ENCODE measurements at places on chromosomes 3 and 15.

DNA sequence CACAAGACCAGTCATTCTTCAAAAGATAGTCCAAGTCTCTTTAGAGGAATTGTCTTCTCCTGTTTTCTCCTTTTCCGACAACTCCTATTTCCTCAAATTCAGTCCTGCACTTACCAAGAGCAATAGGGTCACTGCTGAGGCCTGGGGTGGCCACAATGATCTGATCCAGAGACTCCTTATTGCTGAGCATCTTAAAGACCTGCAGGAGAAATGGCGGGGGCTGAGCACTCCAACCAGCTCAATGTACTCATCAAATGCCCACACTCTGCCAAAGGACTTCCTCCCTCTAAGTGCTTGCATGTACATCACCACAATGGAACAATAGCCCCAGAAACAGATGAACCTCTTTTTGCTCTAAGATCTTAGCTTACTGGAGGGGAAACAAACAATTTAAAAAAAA, 9.6 kb downstream of the UBL7 start:
- H3K4me3 ChIP-seq, result no peak overlapping the region
- H3K27me3 ChIP-seq, result no peaks in the 10 kb centered on the region
- no peak overlapping the region for H3K27ac ChIP-seq

GRCh38 chr15:33445984-33446383, 135.2 kb downstream of the RYR3 start:
- H3K4me1 ChIP-seq, result no peaks in the 10 kb centered on the region
- no peak for DNase-seq
- no peaks in the 10 kb centered on the region for H3K27me3 ChIP-seq
- H3K4me3 ChIP-seq, result no peak overlapping the region
- no peaks in the 10 kb centered on the region for H3K36me3 ChIP-seq

GRCh38 chr3:43854283-43854682, 163.5 kb downstream of the ABHD5 start:
- H3K36me3 ChIP-seq, result no peaks in the 10 kb centered on the region
- peaks cover 65% of the 10 kb centered on the region for H3K27me3 ChIP-seq
- no peak for DNase-seq
- no peak overlapping the region for H3K4me3 ChIP-seq

DNA sequence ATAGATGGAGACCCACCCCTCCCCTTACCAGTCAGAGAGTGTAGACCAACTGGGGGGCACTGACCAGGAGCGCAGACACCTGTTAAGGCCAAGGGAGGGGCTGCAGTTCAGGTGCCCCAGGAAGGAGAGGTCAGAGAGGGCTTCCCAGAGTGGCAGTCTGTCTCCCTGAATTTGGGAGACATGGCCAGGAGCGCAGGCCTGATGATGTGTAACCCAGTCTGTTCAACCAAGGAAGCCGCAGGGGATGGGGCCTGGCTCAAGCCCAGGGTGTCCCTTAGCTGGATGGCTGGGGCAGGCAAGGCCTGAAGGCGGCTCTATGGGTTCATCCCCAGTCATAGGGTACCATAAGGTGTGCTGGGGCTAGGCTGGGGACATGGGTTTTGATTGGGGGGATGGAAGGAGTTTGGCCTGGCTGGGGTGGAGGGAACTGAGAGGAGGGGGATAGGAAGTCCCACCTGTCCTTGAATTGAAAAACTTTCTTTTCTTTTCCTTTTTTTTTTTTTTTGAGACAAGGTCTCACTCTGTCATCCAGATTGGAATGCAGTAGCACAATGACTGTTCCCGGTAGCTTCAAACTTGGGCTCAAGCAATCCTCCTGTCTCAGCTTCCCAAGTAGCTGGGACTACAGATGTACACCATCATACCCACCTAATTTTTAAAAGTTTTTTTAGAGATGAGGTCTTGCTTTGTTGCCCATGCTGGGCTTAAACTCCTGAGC, 75.7 kb downstream of the SMAD6 start:
- H3K27me3 ChIP-seq, result peaks cover 13% of the 10 kb centered on the region
- DNase-seq, result no peak
- H3K4me1 ChIP-seq, result peaks cover 2% of the 10 kb centered on the region
- no peak overlapping the region for H3K27ac ChIP-seq

GRCh38 chr3:157127831-157128767, 31.8 kb downstream of the CCNL1 start:
- H3K4me3 ChIP-seq, result peak overlapping the region; percentile 29
- peaks cover 3% of the 10 kb centered on the region for H3K36me3 ChIP-seq
- peak; percentile 80 for DNase-seq
- H3K4me1 ChIP-seq, result peaks cover 63% of the 10 kb centered on the region

GRCh38 chr3:53965291-53965690, 73.6 kb upstream of the SELENOK start:
- no peak for DNase-seq
- H3K4me1 ChIP-seq, result no peaks in the 10 kb centered on the region
- H3K27me3 ChIP-seq, result no peaks in the 10 kb centered on the region
- no peak overlapping the region for H3K4me3 ChIP-seq
- H3K36me3 ChIP-seq, result no peaks in the 10 kb centered on the region
- H3K27ac ChIP-seq, result no peak overlapping the region

GRCh38 chr3:84685467-84685866, 273.3 kb upstream of the CADM2 start:
- no peaks in the 10 kb centered on the region for H3K36me3 ChIP-seq
- no peak for DNase-seq
- no peaks in the 10 kb centered on the region for H3K4me1 ChIP-seq
- H3K4me3 ChIP-seq, result no peak overlapping the region
- H3K27me3 ChIP-seq, result no peaks in the 10 kb centered on the region
- no peak overlapping the region for H3K27ac ChIP-seq

DNA sequence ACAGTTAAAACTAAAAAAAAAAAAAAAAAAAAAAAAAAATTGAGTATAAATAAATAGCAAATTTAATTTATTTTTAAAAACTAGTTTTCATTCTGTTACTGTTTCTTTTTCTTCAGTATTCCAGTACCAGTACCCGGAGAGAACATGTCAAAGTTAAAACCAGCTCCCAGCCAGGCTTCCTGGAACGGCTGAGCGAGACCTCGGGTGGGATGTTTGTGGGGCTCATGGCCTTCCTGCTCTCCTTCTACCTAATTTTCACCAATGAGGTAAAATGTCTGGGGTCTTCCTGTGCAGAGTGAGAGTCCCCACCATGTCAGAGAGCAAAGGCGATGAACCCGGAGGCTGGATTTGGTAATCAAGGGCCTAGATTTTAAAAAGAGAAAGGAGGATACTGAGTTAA, 4.4 kb downstream of the TMEM43 start:
- H3K36me3 ChIP-seq, result peaks cover 58% of the 10 kb centered on the region
- no peak overlapping the region for H3K4me3 ChIP-seq
- no peaks in the 10 kb centered on the region for H3K27me3 ChIP-seq
- DNase-seq, result no peak

- no peaks in the 10 kb centered on the region for H3K4me1 ChIP-seq
- no peaks in the 10 kb centered on the region for H3K27me3 ChIP-seq
- no peak for DNase-seq
- H3K27ac ChIP-seq, result no peak overlapping the region
- no peaks in the 10 kb centered on the region for H3K36me3 ChIP-seq
Observed at GRCh38 chr3:159499031-159499793, 489.4 kb upstream of the IL12A start.

DNA sequence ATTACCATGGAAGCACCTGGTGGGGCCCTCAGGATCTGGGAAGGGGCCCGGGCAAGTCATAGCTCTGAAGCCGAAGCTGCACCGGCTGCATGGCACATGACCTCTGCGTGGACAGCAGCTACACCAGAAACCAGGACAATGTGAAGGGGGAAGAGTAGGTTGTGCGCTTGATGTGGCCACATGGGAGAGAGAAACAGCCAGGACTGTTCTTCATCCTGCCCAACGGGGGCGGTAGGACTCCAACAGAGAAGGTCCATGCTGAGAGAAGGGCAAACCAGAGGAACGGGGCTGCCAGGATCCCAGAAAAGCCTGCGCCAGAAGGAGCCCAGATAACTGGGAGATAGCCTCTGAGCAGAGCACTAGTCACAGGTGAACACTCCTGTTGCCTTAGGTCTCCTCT, 54.9 kb upstream of the PRR20G start:
- no peaks in the 10 kb centered on the region for H3K36me3 ChIP-seq
- no peak for DNase-seq
- no peak overlapping the region for H3K27ac ChIP-seq
- H3K4me3 ChIP-seq, result no peak overlapping the region

- H3K36me3 ChIP-seq, result peaks cover 6% of the 10 kb centered on the region
- H3K27ac ChIP-seq, result no peak overlapping the region
- peaks cover 57% of the 10 kb centered on the region for H3K4me1 ChIP-seq
- no peak for DNase-seq
- no peak overlapping the region for H3K4me3 ChIP-seq
Observed at GRCh38 chr3:31210068-31210645, 315.7 kb upstream of the GADL1 start.

DNA sequence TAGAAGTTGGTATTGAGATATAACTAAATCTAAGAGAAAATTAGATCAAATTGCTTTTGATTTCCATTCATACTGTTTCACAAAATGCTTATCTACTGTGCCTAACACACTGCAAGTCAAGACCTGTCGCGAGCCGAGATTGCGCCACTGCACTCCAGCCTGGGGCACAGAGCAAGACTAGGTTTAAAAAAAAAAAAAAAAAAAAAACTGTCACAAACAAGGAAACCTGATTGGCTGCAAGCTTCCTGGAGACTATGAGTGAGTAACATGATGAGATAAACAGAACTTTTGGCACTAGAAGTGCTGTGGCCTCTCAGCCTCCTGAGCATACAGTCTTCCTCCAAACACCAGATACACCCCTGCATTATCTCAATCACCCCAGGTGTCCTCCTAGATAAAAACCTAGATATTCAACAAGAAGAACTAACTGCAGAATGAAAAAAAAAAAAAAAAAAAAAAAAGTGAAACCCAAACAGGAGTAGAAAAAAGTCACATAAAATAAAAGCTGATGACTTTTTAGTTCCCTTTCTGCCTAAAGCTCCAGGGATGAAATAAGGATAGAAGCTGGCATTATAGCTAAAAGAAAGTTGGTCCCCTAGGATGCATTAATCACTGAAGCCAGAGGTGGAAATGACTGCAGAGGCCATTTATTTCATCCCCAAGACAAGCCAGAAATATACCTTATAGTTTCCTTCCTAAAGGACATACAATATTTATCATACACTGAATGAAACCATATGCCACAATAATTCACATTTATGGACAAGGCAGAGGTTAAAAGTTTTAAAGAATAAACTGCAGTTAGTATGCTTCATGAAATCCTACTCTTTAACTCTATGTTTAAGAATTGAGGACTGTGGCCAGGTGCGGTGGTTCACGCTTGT, 82.4 kb downstream of the P3H2 start:
- no peak overlapping the region for H3K27ac ChIP-seq
- no peaks in the 10 kb centered on the region for H3K27me3 ChIP-seq
- no peak for DNase-seq
- H3K4me3 ChIP-seq, result no peak overlapping the region
- H3K36me3 ChIP-seq, result no peaks in the 10 kb centered on the region

- DNase-seq, result no peak
- no peaks in the 10 kb centered on the region for H3K36me3 ChIP-seq
- H3K27me3 ChIP-seq, result no peaks in the 10 kb centered on the region
- no peak overlapping the region for H3K27ac ChIP-seq
- peaks cover 10% of the 10 kb centered on the region for H3K4me1 ChIP-seq
- H3K4me3 ChIP-seq, result no peak overlapping the region
Observed at GRCh38 chr3:88385090-88385489, 235.3 kb downstream of the C3orf38 start.

GRCh38 chr3:50221411-50222168, 14.4 kb upstream of the GNAI2 start:
- no peak overlapping the region for H3K27ac ChIP-seq
- H3K36me3 ChIP-seq, result no peaks in the 10 kb centered on the region

DNA sequence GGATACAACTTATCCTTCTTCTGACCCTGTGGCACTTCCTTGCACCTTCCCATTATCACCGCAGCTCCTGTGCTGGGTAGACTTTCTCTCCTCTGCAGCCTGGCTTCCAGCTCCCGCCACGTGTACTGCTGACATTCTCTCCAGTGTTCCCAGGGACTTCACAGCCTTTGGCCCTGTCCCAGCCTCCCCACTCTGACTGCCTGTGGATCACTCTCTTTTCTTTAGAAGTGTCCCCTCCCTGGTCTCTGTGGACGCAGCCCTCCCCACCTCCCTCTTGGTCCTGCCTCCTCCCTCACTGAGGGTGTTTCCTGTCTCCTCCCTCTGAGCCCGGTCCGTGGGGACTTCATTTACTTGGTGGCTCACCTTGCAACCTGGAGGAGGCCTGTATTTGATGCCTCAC, 17.4 kb downstream of the PDIA5 start:
- H3K4me1 ChIP-seq, result peaks cover 38% of the 10 kb centered on the region
- no peaks in the 10 kb centered on the region for H3K36me3 ChIP-seq
- no peak overlapping the region for H3K4me3 ChIP-seq
- H3K27me3 ChIP-seq, result no peaks in the 10 kb centered on the region
- DNase-seq, result no peak

- no peak overlapping the region for H3K4me3 ChIP-seq
- H3K4me1 ChIP-seq, result no peaks in the 10 kb centered on the region
- DNase-seq, result no peak
- no peaks in the 10 kb centered on the region for H3K27me3 ChIP-seq
- peaks cover 89% of the 10 kb centered on the region for H3K36me3 ChIP-seq
- no peak overlapping the region for H3K27ac ChIP-seq
Observed at GRCh38 chr15:25060472-25060803, 105.7 kb downstream of the SNRPN start.

DNA sequence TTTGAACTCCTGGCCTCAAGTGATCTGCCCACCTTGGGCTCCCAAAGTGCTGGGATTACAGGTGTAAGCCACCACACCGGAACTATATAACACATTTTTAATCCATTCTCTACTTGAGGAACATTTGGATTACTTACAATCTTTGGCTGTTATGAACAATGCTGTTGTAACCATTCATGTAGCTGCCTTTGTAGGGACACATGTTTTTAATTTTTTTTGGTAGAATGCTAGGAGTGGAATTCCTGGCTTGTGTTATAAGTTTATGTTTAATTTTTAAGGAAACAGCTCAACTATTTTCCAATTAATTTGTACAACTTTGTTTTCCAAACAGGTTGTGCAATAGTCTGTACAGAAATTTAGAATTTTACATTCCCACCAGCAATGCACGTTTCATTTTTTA, 51.7 kb downstream of the GPR149 start:
- H3K27ac ChIP-seq, result no peak overlapping the region
- no peaks in the 10 kb centered on the region for H3K4me1 ChIP-seq
- H3K36me3 ChIP-seq, result no peaks in the 10 kb centered on the region
- H3K27me3 ChIP-seq, result no peaks in the 10 kb centered on the region
- no peak overlapping the region for H3K4me3 ChIP-seq

- H3K36me3 ChIP-seq, result no peaks in the 10 kb centered on the region
- peaks cover 3% of the 10 kb centered on the region for H3K4me1 ChIP-seq
- no peak overlapping the region for H3K27ac ChIP-seq
- no peaks in the 10 kb centered on the region for H3K27me3 ChIP-seq
Observed at GRCh38 chr15:92613841-92614240, 41.7 kb downstream of the FAM174B start.

- DNase-seq, result no peak
- no peaks in the 10 kb centered on the region for H3K36me3 ChIP-seq
- no peak overlapping the region for H3K27ac ChIP-seq
- no peaks in the 10 kb centered on the region for H3K4me1 ChIP-seq
- no peaks in the 10 kb centered on the region for H3K27me3 ChIP-seq
Observed at GRCh38 chr3:104273046-104273649, 1093.6 kb upstream of the ALCAM start.

All from activated naive CD4-positive, alpha-beta T cell treated with anti-CD3 and anti-CD28 coated beads, Interleukin-2, amount 10 ng/mL, durations not matched to agents 7 days and 5 days (primary cell).